ENCODE measurements at places on chromosomes 1 and 21.
A peak's percentile ranks its signal among the peaks of the same experiment; 100 is the strongest.

GRCh38 chr1:21736876-21737275 lies 46.1 kb downstream of the USP48 start:
- DNase-seq, result no peak

GRCh38 chr1:1407636-1408318 lies 684 bp upstream of the MRPL20 start:
- DNase-seq, result peak; percentile 43

GRCh38 chr1:23837908-23838307 lies 12.7 kb upstream of the HMGCL start:
- no peak for DNase-seq

GRCh38 chr1:226320930-226321329 lies 12.0 kb upstream of the LIN9 start:
- DNase-seq, result no peak

GRCh38 chr21:32320726-32321125 lies 22.1 kb downstream of the MRAP start:
- DNase-seq, result no peak

DNA sequence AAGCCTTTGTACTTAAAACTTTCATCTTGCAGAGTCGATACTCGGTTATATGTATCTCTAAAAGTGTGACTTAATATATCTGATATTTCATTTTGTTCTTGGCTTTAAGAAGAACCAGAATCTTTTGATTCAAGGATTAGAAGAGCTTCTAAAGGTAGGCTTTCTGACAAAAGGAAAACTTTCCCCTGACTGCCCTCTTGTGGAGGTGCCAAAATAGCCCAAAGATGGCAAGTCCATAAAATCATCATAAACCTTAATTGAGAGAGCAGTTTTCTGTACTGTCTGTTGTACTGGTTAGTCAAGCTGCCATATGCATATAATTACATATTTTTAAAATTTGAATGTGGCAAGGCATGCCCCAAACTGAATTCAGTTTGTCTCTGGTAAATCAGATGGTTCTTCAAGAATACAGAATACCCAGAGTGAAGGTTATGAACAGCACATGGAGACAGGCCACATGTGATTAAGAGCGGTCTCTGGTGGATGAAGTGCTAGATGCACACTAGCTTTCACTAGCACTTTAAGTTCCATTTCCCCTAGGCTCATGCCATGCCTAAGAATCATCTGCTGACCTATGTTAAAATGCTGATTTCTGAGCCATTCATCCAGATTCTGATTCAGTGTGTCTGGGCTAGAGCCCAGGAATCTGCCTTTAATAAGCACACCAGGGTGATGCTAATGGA lies 27.7 kb upstream of the ELAVL4 start:
- no peak for DNase-seq

All from amniotic epithelial cell (primary cell).